A549 treated with RU486 at 1 μM for 4 hours (cell line): ENCODE measurements at places on chromosomes 2 and 18. TPM values are rescaled to one million over a fixed set of nuclear protein-coding genes. Genes with fewer than 3 reads are reported as not detected.

The CPO gene
- total RNA-seq = not detected in 5 replicates

The TMEM198 gene
- total RNA-seq = 0.47 to 1.3 TPM (median 0.95 TPM) in 5 replicates

The NOSTRIN gene
- total RNA-seq = 1.7 to 2.3 TPM (median 2.0 TPM) in 5 replicates

The NGEF gene
- 15.4 to 20.7 TPM (median 16.8 TPM) in 5 replicates for total RNA-seq

The MC2R gene
- total RNA-seq = not detected in 5 replicates

The GPR17 gene
- 0.10 TPM in 1 of 5 replicates, not detected in the others for total RNA-seq

The SF3B6 gene
- total RNA-seq = 159 to 233 TPM (median 180 TPM) in 5 replicates

The HOXD11 gene
- 7.6 to 9.1 TPM (median 8.0 TPM) in 5 replicates for total RNA-seq

The NPHP1 gene
- total RNA-seq = 5.0 to 8.8 TPM (median 6.9 TPM) in 5 replicates

The CPLX4 gene
- total RNA-seq = not detected in 5 replicates

The C2orf92 gene
- 0.37 to 1.1 TPM (median 0.47 TPM) in 5 replicates for total RNA-seq

The LYG2 gene
- total RNA-seq = 0.17 TPM in 1 of 5 replicates, not detected in the others

The FAM161A gene
- 4.2 to 7.6 TPM (median 7.2 TPM) in 5 replicates for total RNA-seq

The ERMN gene
- not detected in 5 replicates for total RNA-seq

The MSTN gene
- total RNA-seq = not detected in 5 replicates

The KANSL1L gene
- 0.28 to 0.48 TPM (median 0.41 TPM) in 5 replicates for total RNA-seq

The GAL3ST2 gene
- 0.10 to 0.36 TPM (median 0.23 TPM) in 4 of 5 replicates, not detected in the other for total RNA-seq

The SCN3A gene
- 0.02 TPM in 2 of 5 replicates, not detected in the others for total RNA-seq

The RASGRP3 gene
- 0.70 to 1.6 TPM (median 1.2 TPM) in 5 replicates for total RNA-seq

The ALK gene
- not detected in 5 replicates for total RNA-seq

The STEAP3 gene
- total RNA-seq = 34.1 to 46.9 TPM (median 41.3 TPM) in 5 replicates

The NAPG gene
- total RNA-seq = 9.3 to 11.2 TPM (median 10.4 TPM) in 5 replicates

The SULT1C4 gene
- 0.08 TPM in 1 of 5 replicates, not detected in the others for total RNA-seq

The GKN1 gene
- 0.34 to 1.2 TPM (median 0.54 TPM) in 5 replicates for total RNA-seq

The ARHGAP15 gene
- total RNA-seq = not detected in 5 replicates

The COL5A2 gene
- 42.3 to 87.6 TPM (median 74.8 TPM) in 5 replicates for total RNA-seq

The TUBA4B gene
- total RNA-seq = 0.18 to 0.69 TPM (median 0.35 TPM) in 5 replicates

The KCNIP3 gene
- total RNA-seq = 0.83 to 1.9 TPM (median 1.6 TPM) in 5 replicates

The RFX8 gene
- total RNA-seq = not detected in 5 replicates

The RESP18 gene
- not detected in 5 replicates for total RNA-seq

The NEB gene
- total RNA-seq = 0.17 to 0.47 TPM (median 0.37 TPM) in 5 replicates

The SERPINB10 gene
- not detected in 5 replicates for total RNA-seq

The FAP gene
- total RNA-seq = 0.06 TPM in 1 of 5 replicates, not detected in the others

The MALL gene
- total RNA-seq = 133 to 157 TPM (median 142 TPM) in 5 replicates

The PKP4 gene
- 23.2 to 29.4 TPM (median 26.4 TPM) in 5 replicates for total RNA-seq

The C2orf49 gene
- total RNA-seq = 13.8 to 18.7 TPM (median 14.7 TPM) in 5 replicates

The CD28 gene
- not detected in 5 replicates for total RNA-seq

The UCN gene
- 0.71 to 2.2 TPM (median 1.8 TPM) in 5 replicates for total RNA-seq

The KANSL3 gene
- total RNA-seq = 27.9 to 32.2 TPM (median 30.2 TPM) in 5 replicates

The RAB3GAP1 gene
- total RNA-seq = 24.3 to 33.7 TPM (median 27.8 TPM) in 5 replicates
